Stimulated activated CD4-positive, alpha-beta T cell treated with anti-CD3 and anti-CD28 coated beads, Interleukin-1b, Interleukin-23, amount 100 ng/mL, for 4 hours (primary cell): ENCODE measurements at places on chromosomes 12 and 14.

DNA sequence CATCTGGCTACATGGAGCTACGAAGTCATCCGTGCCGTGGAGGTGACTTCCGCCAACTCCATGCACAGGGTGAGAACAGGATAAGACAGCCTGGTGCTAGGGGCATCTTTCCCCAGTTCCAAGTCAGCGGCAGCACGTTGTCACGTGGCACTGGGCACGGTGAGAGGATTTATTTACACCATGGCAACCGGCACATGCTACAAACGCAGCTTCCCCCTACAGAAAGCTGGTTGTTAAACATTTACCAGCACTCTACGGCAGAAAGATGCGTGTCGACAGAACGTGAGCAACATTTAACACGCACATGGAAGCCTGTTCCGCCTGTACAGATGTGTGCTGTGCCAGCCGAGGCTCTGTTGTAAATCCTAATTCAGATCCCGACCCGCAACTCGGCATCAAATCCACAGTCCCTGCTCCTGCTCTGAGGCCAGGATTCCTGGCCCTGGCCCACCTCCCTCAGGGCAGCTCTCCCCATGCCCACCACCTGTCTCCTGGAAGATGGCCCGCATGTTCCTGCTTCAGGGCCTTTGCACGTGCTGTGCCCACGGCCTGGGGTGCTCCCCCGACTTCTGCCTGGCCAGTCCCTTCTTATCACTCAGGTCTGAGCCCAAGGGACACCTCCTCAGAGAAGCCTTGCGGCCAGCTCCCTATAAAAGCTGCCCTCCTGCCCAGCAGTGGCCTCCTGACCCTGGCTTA, 114.1 kb downstream of the RFLNA start:
- DNase-seq, result no peak

DNA sequence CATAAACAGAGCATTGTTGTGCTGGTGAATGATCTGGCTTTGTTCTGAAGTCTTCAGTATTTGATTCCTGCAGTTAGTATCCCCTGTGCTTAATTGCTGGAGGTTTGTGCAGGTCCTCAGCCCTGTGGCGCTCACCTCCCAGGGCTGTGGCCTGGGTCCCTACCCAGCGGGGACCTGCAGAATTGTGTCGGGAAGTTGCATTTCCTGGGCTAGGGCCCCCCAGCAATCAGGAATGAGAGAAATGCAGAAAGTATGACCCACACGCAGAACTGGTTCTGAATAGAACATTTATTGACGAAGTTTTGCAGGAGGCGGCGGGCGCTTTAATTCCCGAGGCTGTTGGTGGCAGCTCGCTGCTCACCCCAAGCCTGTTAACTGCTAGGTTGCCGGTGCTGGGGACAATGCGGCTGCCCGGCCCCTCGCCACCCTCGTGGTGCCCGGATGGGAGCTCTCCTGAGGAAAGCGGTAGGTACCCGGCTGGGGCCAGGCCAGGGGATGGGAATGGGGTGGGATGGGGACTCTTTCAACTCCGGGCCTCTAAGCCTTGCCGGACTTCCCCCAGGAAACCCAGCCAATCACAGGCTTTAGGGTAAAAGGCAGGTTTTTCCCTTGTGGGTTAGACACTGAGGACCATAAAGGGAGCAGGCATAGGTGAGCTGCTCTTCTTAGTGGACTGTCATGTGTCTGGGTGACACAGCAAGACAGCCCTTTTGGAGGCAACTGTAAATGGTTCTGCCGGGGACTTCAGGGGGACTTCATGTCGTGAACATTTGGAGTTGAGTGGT, 11.6 kb downstream of the PLEKHG3 start:
- DNase-seq, result no peak

DNA sequence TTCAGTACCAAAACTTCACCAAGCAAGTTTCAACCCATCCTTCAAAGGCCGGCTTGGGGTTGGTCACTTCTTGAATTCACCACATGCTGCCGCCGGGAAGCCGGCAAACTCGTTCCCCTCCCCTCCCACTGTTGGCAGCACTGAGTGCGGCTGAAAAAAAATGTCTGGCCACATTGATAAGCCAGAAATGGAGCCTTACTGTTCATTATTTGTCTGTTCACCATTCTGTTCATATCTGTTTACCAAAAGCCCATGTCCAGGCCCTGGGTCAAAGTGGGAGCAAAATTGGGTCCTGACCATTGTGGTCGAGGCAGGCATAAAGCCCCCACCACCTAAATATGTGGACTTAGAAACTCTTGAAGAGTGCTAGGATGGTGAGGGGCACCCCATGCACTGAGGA, 7.3 kb upstream of the HSP90AA1 start:
- no peak for DNase-seq

- DNase-seq, result no peak
Observed at GRCh38 chr12:85489194-85489593, 209.2 kb downstream of the ALX1 start.

DNA sequence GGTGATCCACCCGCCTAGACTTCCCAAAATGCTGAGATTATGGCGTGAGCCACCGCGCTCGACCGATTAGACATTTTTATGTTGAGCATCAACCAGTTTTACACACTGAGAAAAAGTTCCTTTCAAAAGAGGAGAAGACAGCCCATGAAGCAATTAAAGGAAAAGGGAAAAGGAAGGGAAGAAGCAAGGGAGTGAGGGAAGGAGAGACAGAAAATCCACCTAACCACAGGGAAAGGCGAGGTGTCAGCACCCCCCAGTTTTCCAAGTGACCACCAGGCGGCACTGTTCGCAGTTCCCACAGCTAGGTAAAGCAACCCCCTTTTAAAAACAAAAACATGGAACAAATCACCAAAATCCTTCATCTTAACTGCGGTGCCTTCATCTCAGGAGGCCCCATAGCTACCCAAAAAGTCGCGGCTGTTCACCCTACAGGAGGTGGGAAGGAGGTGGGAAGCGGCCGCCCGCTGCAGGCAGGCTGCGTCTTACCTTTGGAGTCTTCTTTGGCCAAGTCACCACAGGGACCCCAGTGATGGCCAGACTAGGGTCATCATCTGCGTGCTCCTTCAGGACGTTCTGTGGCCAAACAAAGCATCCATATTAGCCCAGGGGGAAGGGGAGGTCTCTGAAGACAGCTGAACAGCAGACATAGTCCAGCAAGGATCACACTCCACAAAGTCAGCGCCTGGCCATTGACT, 86.6 kb downstream of the KDM2B start:
- DNase-seq, result peak; percentile 55

DNA sequence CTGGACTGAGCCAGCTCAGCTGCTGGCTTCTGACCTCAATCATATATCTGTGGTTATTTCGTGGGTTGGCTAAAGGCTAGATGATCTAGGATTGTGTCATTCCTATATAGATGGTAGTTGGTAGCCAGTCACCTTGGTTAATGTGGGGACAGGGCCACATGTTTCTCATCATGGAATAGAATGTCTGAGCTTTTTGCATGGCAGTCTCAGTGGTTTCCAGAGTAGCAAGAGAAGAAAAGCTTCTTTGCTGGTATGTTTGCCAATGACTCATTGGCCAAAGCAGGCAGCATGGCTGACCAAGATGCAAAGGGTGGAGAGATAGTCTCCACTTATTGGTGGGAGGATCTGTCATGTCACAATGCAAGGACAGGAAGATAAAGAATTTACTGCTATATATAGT, 746.4 kb upstream of the FLRT2 start:
- no peak for DNase-seq

DNA sequence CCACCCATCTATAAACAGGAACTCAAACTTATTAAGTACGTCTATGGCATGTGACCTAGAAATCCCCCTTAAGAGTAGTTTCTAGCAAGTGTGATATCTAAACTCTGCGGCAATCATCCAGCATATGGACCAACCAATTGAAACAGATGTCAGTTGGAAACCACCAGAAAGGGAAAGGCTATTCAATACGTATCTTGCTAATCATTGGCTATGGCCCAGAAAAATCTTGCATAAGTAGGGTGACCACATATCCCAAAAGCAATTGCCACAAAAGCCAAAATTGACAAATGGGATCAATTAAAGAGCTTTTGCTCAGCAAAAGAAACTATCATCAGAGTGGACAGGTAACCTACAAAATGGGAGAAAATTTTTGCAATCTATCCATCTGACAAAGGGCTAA, 24.2 kb downstream of the SYNJ2BP start:
- no peak for DNase-seq

- DNase-seq, result no peak
Observed at GRCh38 chr12:118109088-118109487, 5.3 kb upstream of the VSIG10 start.

DNA sequence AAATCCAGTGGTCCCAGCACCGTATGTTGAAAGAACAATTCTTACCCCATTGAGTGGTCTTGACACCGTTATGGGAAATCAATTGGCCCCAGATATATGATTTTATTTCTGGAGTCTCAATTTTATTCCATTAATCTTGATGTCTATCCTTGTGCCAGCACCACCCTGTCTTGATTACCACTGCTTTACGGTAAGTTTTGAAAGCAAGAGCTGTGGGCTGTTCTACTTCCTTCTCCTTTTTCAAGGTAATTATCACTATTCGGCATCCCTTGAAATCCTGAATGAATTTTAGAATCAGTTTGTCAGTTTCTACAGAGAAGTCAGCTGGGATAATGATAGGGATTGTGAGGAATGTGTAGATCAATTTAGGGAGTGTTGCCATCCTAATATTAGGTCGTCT, 160.8 kb upstream of the SFSWAP start:
- DNase-seq, result no peak

- no peak for DNase-seq
Observed at GRCh38 chr12:58424735-58425392, 483.5 kb downstream of the ATP23 start.

DNA sequence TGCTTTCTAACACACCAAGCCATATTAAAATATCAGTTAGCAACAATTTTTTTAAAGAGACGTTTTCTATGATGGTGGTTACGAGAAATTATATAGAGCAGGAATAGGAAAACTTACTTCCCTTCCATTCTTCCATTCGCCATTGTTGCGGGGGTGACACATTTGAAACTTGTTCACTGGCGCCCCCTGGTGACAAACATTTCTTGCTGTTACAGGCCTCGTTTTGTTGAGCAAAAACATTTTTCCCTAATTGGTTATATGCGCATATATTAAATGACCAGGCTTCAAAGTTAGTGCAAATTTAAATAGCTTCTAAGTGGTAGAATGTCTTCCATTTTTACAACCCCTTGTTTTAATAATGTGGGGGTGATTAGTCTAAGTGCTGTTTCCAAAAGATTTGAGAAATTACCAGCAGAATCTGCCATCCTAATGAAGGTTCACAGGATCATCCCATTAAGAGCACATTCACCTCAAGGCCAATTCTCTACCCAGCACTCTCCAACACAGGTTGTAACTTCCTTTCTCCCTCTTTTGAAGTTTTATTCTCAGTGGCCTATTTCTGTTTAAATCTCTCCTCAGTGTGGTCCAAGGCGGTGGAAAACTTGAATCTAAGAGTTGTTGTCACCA, 1124.7 kb downstream of the FLRT2 start:
- DNase-seq, result no peak

GRCh38 chr14:77041881-77042545, 13.5 kb upstream of the IRF2BPL start:
- DNase-seq, result no peak

DNA sequence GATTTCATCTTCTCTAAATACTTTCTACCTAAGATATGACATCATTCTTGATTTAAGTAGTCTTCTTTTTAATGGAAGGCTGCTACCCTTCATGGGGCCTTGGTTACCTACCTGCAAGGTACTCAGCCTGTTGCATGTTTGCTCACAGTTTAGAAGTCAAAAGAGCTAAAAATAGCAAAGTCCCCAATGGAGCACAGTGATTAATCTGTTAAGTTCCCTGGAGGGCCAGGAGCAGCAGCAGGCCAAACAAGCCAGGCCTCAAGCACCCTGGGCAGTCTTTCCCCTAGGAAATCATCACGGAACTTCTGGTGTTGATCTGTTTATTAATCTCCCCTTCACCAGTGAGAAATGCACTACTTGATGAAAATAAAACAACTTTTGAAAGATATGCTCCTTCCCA, 24.0 kb upstream of the SLC8A3 start:
- no peak for DNase-seq

- peak; percentile 72 for DNase-seq
Observed at GRCh38 chr12:67441736-67442346, 172.7 kb downstream of the CAND1 start.

GRCh38 chr14:105534586-105534985, 8.2 kb downstream of the TMEM121 start:
- no peak for DNase-seq

GRCh38 chr12:19771858-19772257, 332.6 kb downstream of the AEBP2 start:
- DNase-seq, result no peak

- no peak for DNase-seq
Observed at GRCh38 chr12:77521508-77522115, 309.1 kb upstream of the NAV3 start.

DNA sequence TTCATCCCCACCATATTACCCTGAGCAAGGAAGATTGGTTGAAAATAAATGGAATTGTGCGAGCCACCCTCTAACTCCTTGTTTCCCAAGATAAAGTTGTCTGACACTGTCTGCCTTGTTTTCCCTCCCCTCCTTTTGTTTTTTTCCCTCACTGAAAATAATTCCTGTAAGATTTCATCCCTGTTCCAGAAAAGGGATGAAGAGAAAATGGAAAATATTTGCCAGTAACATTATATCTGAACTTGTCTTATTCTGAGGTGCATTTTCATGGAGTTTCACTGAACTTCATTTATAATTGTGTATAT, 17.3 kb downstream of the OR9K2 start:
- DNase-seq, result no peak

GRCh38 chr14:30658645-30659044, 36.5 kb downstream of the SCFD1 start:
- DNase-seq, result no peak

DNA sequence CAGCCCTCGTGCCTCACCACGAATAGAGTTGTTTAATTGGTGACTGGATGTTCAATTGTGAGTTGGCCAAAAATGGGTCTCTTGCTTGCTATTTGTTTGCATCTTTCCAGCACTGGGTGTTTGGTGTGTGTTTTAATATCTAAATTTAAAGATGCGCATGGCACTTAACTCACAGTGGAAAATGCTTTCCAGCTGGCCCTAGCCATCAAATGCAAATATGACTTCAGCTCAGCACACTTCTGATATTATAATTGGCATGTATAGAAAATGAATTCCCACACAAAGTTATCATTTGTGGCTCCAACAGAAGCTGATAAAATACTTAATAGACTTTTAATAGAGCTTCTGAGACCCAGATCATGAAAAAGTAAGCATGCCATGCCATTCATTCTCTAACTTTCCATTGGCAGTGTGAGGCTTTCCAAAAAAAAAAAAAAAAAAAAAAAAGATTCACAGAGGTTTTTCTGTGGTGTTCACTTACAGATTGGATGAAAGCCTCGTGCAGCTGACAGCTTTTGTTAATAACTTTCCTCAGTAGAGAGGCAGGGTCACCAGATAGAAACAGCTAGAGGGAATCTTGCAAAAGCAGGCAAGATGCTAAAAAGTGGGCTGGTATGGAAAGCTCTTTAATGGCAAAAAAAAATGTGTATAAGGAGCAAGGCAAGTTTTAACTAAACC, 425.2 kb downstream of the GALC start:
- DNase-seq, result no peak

DNA sequence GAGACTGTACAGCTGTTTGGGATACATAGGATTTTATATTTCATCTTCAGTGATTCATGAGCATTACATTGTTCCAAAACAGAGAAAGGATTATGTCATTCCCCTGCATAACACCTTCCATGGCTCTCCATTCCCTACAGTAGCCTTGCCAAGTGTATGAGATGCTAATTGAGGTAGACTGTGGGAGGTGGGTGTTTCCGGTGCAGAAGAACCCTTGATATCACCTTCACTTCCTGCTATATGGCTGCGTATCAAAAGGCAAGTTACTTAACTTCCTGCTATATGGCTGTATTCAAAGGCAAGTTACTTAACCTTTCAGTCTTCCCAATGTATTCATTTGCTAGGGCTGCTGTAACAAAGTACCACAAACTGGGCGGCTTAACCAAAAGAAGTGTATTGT, 11.2 kb downstream of the FAR2 start:
- DNase-seq, result no peak

GRCh38 chr12:54560374-54560858, 11.0 kb downstream of the PDE1B start:
- DNase-seq, result peak; percentile 75
